ENCODE measurements at places on chromosomes 12 and 14.

- DNase-seq: no peak
Measured at GRCh38 chr14:88488081-88488480, 66.7 kb downstream of the PTPN21 start.

- no peak for DNase-seq
Measured at GRCh38 chr12:104138797-104139152, 765 bp upstream of the NFYB start.

- DNase-seq: no peak
Measured at GRCh38 chr14:88386256-88386794, 868 bp downstream of the SPATA7 start.

DNA sequence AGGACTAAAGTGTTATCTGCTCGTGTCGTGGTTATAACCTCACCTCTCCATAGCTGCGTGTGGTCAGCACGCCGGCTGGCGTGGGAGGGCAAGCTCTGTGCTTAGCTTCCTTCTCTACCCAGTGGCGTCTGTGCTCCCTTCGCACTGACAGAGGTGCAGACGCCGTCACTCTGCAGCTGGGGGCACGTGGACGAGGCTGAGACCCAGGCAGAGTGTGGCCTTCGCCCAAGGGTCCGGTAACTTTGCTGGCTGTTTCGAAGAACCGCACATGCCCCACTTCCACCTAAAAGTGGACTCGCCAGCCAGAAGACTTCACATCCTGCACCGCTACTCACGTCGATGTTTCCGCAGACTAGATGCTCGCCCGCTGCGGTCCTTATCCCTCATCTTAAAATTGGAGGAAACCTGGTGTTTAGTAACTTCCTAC, 35.9 kb upstream of the DYNC1H1 start:
- DNase-seq: no peak

- DNase-seq: no peak
Measured at GRCh38 chr14:84203896-84204295, 1326.0 kb upstream of the FLRT2 start.

- DNase-seq: no peak
Measured at GRCh38 chr14:90248594-90248993, 7.8 kb upstream of the PSMC1 start.

DNA sequence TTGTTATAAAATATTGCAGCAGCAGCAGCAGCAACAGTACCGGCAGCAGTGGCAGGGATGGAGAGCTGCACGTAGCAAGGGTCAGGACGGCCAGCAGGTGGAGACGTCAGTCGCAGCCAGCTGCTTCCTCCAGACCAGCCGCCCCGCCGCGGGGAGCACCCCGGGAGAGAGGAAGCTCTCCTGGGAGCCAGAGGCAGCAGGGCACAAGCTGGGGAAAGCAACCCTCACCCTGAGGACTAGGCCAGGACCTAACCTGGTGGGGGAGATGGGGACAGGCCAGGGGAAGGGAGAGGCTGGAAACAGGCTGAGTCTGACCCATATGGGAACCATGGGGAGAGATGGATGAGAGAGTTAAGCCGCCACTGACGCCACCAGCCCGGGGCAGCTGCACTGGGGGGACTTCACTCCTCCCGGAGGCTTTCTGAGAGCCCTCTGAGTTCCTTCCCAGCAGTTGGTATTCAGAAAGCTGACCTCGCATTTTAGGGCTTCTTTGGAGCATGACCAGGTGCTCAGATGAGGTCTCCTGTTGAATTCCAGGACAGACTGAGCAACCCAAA, 56.3 kb downstream of the SPTB start:
- no peak for DNase-seq

- DNase-seq: no peak
Measured at GRCh38 chr14:70873627-70874026, 33.6 kb upstream of the PCNX1 start.

DNA sequence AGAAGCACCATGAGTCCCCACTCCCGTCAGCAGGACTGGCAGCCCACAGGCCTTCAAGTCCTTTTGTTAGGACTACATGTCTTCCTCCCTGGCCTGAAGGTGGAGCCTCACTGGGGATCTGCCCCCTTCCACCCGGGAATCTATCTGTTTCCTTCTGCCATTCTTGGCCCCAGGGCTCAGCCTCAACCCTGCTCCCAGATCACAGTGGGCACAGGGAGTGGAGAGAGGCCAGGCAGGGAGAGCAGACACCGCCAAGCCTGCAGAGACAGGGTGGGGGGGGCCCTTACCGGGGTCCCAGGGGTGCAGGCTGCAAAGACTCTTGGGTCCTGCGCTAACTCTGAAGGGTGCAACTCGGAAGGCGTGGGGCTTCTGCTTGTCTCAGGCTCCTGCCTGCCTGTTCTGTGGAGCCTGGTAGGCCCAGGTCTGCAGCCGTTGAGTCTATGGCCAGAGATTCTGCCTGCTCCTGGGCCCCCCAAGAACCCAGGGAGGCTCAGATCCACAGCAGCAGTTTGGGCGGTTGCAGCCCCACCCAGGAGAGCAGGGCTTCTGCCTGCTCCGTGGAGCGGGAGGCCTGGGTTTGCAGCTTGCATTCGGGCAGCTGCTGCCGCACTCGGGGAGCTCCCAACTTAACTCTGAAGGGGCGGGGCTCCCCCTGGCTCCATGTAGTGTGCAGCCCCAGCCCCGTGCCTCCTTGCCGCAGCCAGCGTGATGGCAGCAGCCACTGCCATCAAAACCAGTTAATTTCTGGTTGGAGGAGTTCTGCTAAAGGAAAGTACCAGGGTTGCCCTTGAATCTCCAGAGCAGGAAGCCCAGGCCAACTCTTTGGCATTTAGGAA, 21.7 kb upstream of the PLBD1 start:
- no peak for DNase-seq

GRCh38 chr14:33814010-33814409, 136.9 kb downstream of the EGLN3 start:
- DNase-seq: no peak

DNA sequence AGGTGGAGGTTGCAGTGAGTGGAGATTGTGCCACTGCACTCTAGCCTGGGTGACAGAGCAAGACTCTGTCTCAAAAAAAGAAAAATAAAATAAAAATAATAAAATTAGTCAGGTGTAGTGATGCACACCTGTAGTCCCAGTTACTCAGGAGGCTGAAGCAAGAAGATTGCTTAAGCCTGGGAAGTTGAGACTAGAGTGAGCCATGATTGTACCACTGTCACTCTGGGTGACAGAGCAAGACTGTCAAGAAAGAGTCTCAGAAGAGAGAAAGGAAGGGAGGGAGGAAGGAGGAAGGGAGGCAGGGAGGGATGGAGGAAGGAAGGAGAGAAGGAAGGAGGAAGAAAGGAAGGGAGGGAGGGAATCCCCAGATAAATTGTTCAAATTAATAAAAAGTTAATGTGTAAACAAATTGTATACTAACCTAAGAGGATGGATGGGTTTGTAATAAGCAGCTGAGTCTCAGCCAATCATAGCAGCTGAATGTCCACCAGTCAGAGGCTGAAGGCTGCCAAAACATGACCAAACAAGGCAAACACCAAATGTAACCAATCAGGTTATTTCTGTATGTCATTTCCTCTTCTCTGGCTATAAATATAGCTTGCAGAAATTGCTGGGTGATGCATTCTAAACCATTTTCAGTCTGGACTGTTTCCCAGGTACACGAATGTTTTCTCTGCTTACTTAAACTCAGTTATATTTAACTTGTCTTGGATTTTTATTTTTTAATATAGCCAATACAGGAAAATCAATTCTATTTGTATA, 6.1 kb upstream of the CDCA4 start:
- DNase-seq: no peak
